ENCODE measurements at places on chromosomes 6 and 20. TPM values are rescaled to one million over a fixed set of nuclear protein-coding genes. Genes with fewer than 3 reads are reported as not detected.

The GMPR gene
- 6.6 TPM for total RNA-seq

The IP6K3 gene
- total RNA-seq, result 6.8 TPM

The TREM1 gene
- total RNA-seq, result not detected

The COQ3 gene
- 21.4 TPM for total RNA-seq

The PPP1R3G gene
- total RNA-seq, result 0.22 TPM

The PI3 gene
- total RNA-seq, result not detected

The MCHR2 gene
- total RNA-seq, result not detected

The TTK gene
- total RNA-seq, result 63.1 TPM

The CST1 gene
- total RNA-seq, result not detected

The CGAS gene
- not detected for total RNA-seq

GRCh38 chr6:14095437-14095836 lies 22.1 kb upstream of the CD83 start:
- no peak for DNase-seq

GRCh38 chr6:166284640-166285039 lies 23.6 kb downstream of the PRR18 start:
- no peak for DNase-seq

- no peak for DNase-seq
Measured at GRCh38 chr20:49668181-49668877, 45.3 kb downstream of the B4GALT5 start.

- no peak for DNase-seq
Measured at GRCh38 chr6:119676230-119676629, 326.7 kb upstream of the MAN1A1 start.

DNA sequence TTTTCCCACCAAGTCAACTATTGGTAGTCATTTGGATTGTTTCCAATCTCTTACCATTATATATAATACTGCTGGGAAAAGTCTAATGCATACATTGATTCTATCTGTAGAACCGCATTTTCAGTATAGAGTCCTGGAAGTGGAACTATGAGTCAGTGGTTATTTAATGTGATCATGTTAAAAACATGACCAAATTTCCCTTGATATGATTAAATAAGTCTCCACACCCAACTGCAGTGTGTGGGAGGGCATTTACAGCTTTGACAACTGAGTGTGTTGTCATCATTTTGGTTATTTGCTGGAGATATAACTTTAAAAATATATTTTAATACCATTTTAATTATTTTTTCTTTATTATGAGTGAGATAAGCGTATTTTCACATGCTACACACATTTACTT lies 1027.6 kb downstream of the EYS start:
- DNase-seq, result no peak

- no peak for DNase-seq
Measured at GRCh38 chr6:16872543-16873235, 111.4 kb upstream of the ATXN1 start.

DNA sequence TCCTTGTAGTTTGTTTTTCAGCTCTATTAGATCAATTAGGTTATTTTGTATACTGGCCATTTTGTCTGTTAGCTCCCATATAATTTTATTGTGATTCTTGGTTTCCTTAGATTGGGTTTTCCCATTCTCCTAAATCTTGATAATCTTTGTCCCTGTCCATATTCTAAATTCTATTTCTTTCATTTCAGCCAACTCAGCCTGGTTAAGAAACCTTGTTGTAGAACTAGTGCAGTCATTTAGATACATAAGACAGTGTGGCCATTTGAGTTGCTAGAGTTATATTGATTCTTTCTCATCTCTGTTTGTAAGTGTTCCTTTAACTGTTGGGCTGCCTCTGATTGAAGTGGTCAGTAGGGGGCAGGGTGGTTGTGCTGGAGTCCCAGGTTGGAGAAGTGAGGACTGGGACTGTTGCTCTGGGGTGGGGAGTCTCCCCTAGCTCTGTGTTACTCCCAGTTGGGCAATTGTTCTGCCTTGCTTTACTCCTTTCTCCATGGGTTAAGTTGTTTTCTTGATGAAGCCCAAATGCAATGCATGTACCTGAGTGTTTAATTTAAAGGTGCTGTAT lies 98.8 kb upstream of the NRN1 start:
- DNase-seq, result no peak

DNA sequence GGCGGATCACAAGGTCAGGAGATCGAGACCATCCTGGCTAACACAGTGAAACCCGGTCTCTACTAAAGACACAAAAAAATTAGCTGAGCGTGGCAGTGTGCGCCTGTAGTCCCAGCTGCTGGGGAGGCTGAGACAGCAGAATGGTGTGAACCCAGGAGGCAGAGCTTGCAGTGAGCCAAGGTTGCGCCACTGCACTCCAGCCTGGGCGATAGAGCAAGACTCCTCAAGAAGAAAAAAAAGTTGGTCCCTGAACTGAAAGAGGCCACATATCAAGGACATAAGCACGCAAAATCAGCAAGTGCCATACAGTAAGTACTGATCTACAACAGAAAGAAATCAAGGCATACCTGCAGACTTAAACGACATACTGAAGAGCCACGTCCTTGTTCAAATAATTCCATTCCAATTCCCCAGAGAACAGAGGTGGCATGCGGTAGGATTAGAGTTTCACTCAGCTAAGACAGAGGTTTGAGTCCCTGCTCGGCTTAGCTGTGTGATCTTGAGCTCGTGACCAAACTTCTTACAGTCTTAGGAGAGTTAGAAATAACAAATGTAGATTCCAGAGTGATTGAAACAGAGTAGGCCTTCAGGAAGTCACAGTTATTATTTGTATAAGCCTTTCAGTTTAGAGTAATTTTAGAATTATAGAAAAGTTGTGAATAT lies 29.2 kb downstream of the B4GALT5 start:
- no peak for DNase-seq

DNA sequence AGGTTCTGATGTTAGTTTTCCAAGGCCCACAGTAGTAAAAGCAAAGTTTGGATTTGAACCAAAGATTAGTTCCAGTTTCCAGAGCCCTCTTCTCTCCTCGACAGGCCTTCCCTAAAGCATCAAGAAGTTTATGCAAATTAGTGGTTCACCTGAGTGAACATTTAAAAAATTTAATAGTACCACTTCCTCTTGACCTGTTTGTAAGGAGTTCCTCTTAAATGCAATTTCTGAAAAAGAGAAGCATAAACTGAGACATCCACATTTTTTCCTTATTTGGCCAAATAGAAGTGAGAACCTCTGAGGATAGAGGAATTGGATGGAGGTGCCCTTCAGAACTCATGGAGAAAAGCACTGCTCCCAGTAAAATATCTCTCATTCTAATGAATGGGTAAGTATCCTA lies 1.2 kb upstream of the DSE start:
- DNase-seq, result no peak

DNA sequence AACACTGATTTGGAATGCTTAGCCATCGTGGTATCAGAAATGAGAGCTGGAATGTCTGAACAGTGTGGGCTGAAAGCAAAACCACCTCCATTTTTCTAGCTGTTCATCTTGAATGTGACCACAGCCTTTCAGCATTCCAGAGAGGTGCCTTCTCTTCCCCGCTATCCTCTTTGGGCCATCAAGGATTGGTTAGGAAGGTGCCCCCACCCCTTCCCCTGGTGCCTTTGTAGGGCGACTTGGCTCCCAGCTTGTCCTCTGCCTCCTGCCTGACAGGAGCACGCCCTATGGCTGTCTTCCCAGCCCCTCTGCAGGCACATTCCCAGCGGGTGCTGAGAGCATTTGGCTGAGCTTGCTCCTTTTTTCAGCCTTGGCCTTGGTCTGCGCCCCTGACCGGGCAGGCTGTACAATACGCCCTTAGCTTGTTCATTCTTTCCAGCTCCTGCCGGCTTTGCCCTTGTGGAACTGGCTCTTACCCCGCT lies 97.5 kb downstream of the ARMC2 start:
- no peak for DNase-seq

DNA sequence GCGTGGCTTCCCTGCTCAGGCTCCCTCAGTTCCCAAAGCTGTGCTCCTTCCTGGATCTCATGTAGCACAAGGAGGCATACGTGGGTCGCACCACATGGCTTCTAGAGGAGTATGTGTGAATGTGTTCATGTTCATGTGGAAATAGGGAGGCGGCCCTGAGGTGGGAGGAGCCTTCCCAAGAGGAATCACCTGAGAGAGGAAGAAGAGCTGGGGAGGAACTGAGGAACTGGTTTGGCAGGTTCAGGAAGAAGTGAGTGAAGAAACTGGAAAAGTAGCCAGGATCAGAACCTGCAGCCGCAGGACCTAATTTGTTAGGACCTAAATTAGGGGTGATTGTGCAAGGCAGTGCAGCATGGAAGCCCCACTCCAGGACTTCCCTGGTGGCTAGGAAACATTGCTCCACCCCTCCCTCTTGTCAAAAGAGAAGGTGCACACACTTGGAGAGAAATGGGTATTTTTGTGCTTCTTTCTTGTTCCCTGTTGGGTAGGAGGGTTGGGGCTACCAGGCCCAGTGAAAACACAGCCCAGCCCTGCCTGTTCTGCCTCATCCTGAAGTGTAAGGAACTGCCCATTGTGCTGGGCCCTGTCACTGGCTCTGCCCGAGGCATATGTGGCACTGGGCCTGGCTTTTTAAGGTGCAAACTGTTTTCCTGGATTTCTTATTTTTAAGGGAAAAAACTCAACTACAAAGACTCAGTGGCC lies 20.7 kb downstream of the SYNJ2 start:
- no peak for DNase-seq

DNA sequence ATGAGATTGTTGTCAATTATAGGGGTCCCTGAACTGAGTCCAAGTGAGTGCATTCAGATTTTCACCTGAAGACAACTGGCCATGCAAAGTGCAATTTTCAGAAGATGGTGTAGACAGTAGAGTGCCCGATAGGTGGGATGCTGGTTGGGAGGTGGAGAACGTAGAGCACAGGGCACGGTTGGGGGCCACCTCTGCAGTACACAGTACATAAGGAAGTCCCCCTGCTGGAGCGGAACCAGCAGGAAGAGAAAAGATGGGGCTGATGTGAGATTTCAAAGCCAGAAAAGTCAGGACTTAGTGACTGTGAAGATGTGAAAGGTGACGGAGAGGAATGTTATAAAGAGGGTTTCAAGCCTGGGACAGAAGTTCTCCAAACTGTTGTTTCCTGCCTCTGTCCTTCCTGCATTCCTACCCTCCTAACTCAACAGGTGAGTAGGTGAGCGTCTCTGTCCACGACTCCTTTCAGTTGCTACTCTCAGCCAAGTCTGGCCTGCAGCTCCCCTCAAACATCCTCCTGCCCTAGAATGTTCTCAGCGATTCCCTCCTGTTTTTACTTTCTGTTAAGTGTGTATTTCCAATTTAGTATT lies 330.8 kb downstream of the PRL start:
- no peak for DNase-seq

DNA sequence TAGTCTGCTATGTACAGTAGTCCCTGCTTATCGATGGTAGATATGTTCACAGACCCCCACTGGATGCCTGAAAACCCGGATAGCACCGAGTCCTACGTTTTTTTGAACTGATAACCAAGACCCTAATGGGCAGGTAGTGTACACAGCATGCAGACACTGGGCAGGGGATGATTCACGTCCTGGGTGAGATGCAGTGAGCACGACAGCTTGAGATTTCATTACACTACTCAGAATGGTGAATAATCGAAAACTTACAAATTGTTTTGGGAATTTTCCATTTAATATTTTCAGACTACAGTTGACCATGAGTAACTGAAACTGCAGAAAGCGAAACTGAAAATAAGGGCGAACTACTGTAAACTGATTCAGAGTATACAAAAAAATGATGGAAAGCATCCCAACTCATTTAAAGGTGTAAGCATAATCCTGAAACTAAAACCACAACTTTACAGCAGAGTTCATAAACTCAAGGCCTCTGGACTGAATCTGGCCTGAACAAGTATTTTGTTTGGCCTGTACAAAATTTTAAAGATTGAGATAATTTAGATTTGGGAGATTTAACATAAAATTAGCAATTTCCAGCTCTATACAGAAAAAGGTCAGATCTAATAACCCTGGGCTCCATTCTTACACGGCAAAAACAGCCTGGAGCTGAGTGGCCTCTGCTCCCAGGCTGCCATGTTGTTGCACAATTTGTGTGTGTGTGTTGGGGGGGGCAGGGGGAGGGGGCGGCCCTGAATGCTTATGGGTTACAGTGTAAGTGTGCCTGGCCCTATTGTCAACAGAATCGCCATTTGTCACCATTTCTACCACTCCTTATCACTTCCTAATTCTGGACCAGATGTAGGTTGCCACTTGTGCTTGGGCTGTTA lies 34.9 kb downstream of the RNF24 start:
- DNase-seq, result peak; percentile 59

DNA sequence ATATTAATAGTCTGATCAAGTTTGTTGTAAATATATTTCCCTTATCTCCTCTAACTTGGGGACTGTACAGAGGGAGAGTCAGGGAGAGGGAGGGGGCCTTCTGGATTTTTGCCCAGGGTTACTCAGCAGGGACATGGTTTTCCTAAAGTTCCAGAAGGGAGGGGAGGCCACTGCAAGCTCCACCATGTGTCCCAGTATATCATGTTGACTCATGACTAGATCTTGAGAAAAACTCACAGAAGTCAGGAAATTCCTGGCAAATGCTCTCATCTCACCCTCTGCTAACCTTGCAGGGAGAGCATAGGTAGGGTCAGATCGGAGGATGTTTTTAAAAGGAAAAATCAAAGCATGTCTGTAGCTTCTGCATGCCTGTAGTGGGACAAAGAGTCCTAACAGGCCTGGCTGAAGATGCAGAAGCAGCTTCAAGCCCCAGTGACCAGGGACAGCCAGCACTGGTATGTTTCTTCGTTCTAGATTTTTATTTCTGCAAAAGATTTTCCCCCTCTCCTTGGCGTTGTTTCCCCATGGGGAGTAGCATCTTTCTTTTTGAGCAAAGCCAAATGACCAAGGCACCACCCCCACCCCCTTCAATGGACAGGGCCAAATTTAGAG lies 272.9 kb upstream of the SUPT3H start:
- peak; percentile 96 for DNase-seq

GRCh38 chr6:36345681-36346466 lies 9.2 kb upstream of the BNIP5 start:
- no peak for DNase-seq

DNA sequence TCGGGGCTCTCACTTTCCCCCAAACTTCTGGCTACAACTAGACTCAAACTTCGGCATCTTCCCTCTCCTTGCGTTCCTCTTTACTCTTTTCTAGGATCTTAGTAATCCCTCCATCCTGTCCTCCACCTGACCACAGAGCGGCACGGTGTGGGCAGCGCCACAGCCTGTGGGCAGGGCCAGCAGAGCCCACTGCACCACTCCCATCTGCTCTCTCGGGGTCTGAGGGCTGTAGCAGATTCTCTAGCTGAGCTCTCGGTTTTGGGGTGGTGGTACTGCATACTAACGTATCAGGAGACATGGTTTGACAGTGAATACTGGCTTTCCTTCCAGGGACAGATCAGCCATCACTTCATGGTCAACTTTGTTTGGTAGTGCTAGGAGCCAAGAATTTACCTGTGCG lies 57.4 kb downstream of the EZR start:
- DNase-seq, result no peak

DNA sequence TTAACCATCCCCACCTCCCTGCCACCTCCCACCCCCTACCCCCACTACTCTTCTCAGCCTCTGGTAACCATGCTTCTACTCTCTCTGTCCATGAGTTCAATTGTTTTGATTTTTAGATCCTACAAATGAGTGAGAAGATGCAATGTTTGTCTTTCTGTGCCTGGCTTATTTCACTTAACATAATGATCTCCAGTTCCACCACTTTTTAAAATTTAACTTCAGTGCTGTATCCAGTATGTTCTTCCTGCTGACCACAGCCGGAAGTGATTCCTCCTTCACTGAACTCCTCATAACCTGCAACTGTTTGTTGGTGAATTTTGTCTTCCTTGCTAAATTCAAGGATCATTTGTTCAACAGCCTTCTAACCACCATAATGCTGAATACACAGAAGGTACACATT lies 3.9 kb downstream of the MAP7 start:
- no peak for DNase-seq

- no peak for DNase-seq
Measured at GRCh38 chr6:100806296-100806695, 74.8 kb downstream of the ASCC3 start.

All from A172 (cell line).